ENCODE measurements at places on chromosomes 7 and 10. TPM values are rescaled to one million over a fixed set of nuclear protein-coding genes. Genes with fewer than 3 reads are reported as not detected.

PRRT4 gene
- total RNA-seq, result 1.8 TPM

HYAL4 gene
- total RNA-seq, result not detected

PNLIP gene
- total RNA-seq, result not detected

ITIH2 gene
- not detected for total RNA-seq

SORCS1 gene
- not detected for total RNA-seq

CC2D2B gene
- not detected for total RNA-seq

CCL24 gene
- not detected for total RNA-seq

TRIM50 gene
- total RNA-seq, result not detected

IL2RA gene
- not detected for total RNA-seq

MGMT gene
- total RNA-seq, result 45.4 TPM

FAM25G gene
- not detected for total RNA-seq

CELF2 gene
- 11.9 TPM for total RNA-seq

CPN1 gene
- total RNA-seq, result not detected

HTR5A gene
- total RNA-seq, result not detected
